ENCODE measurements at places on chromosomes 16 and 17. TPM values are rescaled to one million over a fixed set of nuclear protein-coding genes. Genes with fewer than 3 reads are reported as not detected.

DNA sequence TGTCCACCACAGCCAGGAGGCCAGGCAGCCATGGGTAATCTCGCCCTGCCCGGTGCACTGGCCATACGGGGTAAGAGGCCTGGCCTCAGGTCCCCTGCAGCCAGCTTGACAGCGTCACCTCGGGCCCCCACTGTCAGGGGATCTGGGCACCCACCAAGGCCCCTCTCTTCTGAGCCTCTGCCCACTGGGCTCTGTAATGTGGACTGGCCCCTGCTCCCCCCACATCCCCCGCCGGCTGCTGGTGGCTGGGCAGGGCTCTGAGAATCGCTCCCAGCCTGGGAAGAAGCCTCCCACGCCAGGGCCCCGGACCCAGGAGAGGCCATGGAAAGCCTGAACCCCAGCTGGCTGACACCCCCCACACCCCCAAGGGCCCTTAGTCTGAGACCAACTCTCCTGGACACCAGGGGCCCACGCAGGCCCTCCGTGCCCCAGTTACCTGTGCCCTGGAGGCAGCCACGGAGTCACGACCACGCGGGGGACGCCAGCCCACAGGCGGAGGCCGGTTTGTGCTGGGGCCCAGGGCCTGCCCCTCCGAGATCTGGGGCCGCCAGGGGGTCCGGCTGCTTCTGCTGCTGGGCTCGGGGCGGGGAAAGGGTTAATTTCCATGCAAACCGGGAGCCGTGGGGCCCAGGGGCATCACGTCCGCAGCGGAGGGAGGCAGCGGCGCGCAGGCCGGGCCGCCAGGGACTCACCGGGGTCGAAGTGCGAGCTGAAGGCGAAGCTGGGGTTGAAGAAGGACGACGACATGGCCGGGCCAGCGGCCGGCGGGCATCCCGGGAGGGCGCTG lies at the start of gene PVALEF:
TSS of gene PVALEF (plus strand) at position 262 of the 787 bp plus-strand sequence. CDS start 15,720 bp downstream, outside the sequence.
- no peak for DNase-seq

- no peak for DNase-seq
Observed at GRCh38 chr17:18270046-18270931, 9.8 kb downstream of the MIEF2 start.

GRCh38 chr16:89197633-89198416 lies 2.5 kb downstream of the SLC22A31 start:
- DNase-seq, result no peak

DNA sequence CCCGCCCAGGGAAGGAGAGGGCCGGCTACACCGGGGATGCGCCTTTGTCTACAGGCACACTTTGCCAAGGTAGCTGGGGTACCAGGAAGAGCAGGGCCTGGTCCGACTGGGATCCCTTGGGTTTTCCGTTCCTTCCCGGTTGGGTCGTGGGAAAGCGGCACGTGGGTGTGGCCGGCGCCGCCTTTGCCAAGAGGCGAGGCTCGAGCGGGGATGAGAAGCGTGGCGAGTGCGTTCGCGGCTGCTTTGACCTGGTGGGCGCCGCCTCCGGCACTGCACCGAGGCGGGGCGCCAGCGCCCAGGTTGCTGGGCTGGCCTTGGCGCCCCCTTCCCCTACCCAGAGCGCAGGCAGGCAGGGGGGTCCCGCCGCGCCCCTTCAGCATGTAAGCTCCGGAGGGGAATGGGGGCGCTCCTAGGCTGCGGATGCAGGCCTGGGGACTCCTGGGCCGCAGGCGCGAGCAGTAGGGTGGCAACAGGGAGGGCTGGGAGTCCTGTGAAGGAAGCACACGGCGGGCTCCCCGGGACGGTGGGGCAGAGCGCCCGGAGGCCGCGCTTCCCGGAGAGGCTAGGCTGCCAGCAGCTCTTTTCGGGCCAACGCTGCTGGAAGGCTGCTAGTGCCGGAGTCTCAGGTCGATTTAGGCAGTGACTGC lies 2.0 kb downstream of the HAS3 start:
- no peak for DNase-seq

- no peak for DNase-seq
Observed at GRCh38 chr17:13311306-13311705, 290.4 kb downstream of the HS3ST3A1 start.

DNA sequence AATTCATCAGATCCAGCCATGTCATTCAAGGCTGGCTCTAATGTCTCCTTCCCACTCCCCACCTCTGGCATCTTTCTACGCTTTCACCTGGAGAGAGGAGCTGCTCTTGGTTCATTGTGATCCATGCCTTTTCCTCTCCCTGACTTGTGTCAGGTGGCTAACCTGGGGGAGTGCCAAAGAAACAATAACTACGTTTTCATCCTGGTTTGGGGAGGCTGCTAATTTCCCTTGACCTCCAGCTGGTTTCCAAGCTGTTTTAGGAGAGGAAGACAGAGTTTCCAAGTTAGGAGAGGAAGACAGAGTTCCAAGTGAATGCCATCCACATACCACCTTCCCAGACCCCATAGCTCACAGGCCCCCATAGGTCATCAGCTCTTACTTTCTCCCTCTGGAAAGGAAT lies 40.0 kb upstream of the HLF start:
- DNase-seq, result no peak

DNA sequence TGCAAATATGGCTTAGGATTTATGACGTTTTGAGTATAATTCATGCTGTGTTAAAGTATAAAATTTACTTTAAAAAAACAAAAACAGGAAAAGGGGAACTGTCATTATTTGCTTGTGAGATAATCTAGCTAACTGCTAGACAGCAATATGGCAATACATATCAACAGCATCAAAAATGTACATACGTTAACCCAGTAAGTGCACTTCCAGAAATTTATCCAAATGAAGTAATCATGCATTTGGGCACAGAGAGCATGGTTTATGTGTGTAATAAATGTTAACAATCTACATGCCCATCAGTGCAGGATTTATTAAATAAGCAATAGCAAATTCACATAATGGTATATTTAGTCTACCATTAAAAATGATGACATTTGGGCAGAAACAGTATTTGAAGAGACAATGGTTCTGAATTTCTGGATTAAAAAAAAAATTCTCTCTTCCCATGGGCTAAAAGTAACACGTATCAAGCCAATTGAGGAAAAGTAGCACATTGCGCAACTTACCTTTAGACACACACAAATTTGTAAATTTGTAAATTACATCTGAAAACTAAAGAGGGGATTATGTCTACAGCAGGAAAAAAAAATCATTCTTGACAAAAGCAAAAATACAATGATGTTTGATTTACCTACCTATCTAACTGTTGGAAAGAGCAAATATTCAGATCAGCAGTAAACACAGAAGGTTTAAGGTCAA lies 80.2 kb downstream of the CACNG1 start:
- no peak for DNase-seq

DNA sequence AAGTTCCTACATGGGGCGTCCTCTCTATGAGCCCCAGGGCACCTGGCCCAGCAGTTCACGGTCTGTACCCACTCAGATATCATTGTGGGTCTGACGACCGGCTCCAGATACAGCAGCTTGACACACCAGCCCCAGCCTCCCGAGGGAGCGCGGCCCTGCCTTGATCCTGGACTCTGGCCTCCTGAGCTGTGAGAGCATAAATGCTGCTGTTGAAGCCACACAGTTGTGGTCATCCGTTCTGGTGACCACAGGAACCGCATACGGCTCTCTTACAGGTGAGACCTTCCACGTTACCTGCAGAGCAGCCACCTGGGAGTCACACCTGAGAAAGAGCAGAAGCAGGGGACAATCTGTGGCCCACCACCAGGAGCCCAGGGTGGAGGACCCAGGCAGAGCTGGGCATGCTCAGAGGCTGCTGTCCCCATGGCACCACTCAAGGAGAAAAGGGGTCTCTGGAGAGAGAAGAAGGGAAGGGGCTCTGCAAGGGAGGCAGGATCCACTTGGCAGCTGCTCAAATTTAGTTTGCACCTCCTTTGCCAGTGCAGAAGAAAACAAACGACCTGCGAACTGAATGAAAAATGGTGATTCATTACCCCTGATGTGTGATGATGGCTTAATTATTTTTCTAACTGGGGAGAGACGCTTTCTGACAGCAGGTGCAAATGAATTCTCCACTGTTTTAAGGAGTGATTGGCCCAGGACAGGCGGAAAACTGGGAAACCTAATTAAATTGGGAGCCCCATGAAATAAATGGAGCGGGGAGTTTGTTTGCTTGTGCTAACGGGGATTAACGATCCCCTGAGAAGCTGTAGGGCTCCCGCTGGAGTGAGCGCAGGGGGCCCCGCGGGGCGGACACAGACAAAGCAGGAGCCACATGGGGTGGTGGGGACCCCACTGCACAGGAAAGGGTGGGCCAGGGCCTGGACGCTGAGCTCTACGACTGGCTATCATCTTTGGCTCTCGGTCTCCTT lies 208.9 kb downstream of the RBFOX3 start:
- DNase-seq, result no peak

- DNase-seq, result no peak
Observed at GRCh38 chr16:75445298-75445697, 12.0 kb upstream of the CFDP1 start.

- DNase-seq, result no peak
Observed at GRCh38 chr16:78843978-78844377, 744.5 kb downstream of the WWOX start.

The CHD9NB gene
- not detected for polyA plus RNA-seq

The GFAP gene
- not detected for polyA plus RNA-seq

The OXLD1 gene
- polyA plus RNA-seq, result 78.9 TPM

The SNAI3 gene
- 13.5 TPM for polyA plus RNA-seq
